ENCODE measurements at places on chromosomes 11 and 22.
A peak's percentile ranks its signal among the peaks of the same experiment; 100 is the strongest.

- peak; percentile 73 for DNase-seq
These were observed 12.2 kb downstream of the BCL9L start for GRCh38 chr11:118913411-118914125.

- DNase-seq = no peak
These were observed 17.0 kb upstream of the DRICH1 start for GRCh38 chr22:23649071-23649501.

- DNase-seq = peak; percentile 75
These were observed 34.3 kb upstream of the CREB3L1 start for GRCh38 chr11:46242952-46243795.

DNA sequence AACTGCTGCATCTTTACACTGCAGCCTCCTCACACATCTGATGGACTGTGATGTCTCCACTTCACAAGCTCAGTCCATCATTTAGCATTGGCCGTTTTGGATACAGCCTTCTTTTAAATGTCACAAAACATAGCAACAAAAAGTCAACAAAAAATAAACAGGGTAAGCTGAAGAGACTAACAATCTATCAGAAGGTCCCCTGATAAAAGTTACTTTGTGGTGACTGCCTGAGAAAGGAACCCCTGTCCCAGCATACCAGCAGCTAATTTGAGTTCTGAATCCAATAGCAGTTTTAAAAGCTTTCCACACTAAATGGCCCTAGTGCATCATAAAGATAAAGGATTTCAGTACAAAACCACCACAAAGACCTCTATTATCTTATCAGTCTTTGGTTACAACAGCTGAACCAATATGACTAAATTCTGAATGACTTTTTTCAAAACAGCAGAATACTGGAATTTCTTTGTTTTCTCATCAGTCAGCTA lies 162.4 kb downstream of the SOX6 start:
- DNase-seq = no peak

DNA sequence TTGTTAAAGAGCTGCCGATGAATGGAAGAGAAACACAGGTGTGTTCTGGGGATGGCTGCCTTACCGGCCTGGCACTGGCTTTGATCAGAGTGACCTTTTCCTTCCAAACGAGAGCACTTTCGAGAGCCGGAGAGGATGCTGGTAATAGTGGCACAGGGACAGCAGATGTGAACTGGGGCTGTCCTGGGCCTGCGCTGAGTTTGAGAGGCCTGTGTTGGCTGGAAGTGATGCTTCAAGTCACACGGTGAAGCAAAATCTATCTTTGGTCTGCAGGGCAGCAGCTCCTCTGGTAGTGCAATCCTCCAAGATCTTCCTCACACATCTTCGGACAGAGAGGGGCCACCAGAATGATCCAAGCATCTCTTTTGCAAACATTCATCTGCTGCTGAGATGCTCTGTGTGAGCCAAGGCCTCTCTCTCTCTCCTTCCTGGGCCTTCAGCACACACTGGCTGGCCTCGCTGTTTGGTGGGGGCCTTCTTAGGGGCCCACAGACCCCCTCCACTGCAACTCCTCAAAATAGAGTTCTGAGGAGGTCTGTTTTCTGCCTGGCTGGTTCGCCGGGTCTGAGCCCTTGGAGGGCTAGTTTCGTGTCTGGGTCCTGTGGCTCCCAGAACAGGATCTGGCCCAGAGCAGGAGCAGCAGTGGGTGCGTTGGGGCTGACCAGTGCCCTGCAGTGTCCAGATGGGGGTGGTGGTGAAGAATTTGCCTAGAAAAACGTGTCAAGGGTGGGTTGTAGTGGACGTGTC lies 6.4 kb downstream of the MPPED1 start:
- no peak for DNase-seq

- DNase-seq = no peak
These were observed 197.1 kb downstream of the FAM76B start for GRCh38 chr11:95592471-95592870.

DNA sequence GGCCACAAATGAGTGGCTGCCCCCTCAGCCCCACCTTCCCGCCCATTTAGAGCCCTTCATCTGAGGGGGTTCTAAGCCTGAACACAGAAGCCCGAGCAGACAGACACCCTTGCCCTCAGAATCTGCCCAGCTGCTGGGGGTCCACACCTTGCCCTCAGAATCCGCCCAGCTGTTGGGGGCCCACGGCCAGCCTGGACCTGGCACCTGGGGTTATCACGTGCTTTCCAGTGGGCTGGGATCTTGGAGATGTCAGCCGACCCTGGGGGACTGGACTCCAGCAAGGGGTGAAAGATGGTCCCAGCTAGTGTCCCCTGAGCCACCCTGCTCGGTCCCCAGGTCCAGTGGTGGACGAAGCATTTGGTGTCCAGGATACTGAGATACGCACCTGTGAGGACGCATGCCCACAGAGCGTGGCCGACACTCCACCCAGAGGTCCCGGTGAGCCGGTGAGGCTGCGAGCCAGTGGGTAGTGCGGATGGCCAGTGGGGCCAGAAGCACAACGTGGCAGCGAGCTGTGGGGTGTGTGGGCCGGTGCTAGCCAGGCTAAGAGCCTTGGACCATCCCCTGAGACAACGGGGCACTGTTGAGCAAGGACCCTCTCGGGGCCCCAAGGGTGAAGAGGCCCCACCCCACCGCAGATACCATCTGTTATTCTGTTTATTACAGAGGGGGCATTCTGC lies 3.1 kb upstream of the CTSD start:
- DNase-seq = no peak

DNA sequence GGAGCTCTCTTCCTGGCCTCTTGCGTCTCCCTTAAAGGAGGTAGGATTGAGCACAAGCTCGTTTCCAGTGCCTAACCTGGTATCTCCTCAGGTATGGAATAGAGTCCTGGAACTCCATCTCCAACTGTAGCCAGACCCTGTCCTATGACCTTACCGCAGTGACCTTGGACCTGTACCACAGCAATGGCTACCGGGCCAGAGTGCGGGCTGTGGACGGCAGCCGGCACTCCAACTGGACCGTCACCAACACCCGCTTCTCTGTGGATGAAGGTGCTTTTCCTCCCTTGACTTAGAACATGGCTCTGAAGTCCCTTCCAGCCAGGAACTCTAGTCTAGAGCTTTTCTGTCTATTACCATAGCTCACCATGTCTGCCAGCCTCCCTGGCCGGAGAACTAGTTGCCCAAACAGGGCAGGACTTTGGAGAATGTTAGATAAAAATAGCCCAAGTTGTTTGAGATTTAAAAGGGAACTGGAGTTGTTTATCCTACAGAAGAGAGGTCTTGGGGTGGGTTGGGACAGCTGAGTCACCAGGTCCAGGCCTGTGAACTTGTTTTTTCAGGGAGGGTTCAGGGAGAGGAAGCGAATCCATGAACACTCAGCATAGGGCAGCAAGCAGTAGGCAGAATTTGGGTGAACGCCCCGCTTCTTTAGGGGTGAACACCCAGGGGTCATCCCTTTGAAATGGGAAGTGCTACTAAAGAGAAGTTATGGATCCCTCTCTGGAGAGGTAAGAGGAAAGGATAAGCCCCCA lies 3.3 kb downstream of the IL10RA start:
- no peak for DNase-seq

DNA sequence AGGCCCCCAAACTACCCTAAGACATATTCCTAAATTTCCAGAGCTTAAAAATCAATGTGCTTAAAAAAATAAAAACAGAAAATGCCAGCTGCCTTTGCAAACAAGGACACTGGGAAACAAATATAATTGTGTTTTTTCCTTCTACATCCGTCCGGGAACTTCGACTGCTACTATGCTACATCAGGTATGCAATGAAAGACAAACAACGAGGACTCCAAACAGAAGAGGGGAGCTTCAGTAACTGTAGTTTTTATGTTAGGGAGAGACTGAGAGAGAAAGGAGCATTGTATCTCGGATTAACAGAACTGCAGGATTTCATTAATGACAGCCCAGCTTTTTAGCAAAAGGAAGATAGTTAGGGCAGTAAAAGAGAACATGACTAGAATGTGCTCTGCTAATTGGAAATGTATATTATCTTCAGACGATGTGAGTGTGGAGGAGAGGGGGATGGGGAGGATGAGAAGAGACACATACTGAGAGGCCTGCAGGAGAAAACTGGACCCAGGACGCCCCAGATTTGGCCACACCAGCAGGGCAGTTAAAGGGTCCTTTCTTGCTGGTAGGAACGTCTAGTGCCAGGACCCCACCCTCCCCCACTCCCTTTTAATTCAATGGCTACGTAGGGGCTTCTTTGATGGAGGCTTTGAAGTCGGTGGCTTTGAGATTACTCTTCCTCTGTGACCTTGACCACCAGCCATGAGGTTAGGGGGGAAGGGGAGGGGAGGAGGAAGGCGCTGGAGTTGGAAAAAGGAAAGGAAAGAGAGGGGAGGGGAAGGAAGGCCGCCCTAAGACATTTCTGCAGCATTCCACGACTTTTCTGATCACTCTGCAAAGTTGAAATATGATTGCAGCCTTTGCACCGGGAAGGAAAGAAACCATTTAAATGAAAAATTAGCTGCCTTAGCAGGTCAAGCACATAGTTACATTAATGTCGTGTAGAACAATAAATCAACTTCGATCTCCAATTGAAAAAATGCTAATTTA lies 187.1 kb downstream of the BLID start:
- no peak for DNase-seq

- no peak for DNase-seq
These were observed 80.1 kb downstream of the ADAMTS15 start for GRCh38 chr11:130528298-130529261.

- no peak for DNase-seq
These were observed 455.8 kb downstream of the TMEM135 start for GRCh38 chr11:87493516-87493915.

GRCh38 chr11:105884436-105884835 lies 137.6 kb downstream of the MSANTD4 start:
- DNase-seq = no peak

DNA sequence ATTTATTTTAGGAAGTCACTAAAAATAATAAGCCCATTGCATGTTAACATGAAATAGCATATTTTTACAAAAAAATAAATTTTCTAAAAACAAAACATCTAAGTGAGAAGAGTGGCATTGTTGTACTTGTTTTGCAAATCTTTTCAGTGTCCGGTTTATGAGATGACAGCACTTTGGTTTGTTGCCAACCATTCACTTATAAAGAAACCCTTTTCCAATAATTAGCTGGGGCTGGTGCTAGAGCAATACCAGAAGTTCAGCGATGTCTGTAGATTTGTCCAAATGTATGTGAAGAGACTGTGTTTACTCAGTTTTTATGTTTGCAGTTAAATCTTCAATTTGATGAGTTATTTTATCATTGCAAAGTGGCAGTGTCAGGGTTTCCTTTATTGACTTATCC lies 22.1 kb upstream of the KRTAP5-7 start:
- DNase-seq = no peak

DNA sequence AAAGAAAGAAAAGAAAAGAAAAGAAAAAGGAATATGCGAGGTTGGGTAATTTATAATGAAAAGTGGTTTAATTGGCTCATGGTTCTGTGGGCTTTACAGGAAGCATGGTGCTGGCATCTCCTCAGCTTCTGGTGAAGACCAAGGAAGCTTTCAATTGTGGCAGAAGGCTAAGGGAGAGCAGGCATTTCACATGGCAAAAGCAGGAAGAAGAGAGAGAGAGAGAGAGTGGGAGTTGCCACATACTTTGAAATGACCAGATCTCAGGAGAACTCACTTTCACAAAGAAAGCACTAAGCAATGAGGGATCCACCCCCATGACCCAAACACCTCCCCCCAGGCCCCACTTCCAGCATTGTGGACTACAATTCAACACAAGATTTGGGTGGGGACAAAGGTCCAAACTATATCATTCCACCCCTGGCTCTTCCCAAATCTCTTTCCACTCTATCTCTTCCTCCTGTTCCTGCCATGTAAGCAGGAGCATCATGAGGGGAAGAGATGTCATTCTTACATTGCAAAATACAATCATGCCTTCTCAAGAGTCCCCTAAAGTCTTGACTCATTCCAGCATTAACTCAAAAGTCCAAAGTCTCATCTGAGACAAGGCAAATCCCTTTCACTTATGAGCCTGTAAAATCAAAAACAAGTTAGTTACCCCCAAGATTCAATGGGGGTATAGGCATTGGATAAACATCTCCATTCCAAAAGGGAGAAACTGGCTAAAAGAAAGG lies 38.9 kb downstream of the LINC01488 start:
- no peak for DNase-seq

DNA sequence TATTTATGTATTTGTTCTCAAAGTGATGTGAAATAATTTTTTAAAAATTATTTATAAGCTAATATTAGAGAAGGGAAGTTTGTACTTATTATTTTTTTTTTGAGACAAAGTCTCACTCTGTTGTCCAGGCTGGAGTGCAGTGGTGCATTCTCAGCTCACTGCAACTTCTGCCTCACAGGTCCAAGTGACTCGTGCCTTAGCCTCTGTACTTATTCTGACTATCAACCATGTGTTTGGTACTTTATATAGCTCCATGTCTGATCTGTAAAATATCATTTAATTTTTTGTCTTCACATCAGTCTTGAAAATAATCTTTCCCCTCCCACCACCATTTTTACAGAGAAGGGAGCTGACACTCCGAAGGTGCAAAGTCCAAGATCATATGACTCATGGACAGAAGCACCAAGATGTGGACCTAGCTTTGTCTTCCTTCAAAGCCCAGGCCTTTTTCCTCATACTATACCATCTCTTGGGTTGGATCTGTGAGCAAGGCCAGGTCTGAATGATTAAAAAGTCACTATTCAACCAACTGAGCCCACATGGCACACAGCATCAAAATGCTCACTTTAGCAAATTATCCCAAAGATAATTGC lies 32.4 kb upstream of the EED start:
- DNase-seq = no peak

- no peak for DNase-seq
These were observed 152.8 kb downstream of the TBC1D22A start for GRCh38 chr22:46914916-46915894.

- DNase-seq = no peak
These were observed 188.4 kb upstream of the NAV2 start for GRCh38 chr11:19524171-19524671.

DNA sequence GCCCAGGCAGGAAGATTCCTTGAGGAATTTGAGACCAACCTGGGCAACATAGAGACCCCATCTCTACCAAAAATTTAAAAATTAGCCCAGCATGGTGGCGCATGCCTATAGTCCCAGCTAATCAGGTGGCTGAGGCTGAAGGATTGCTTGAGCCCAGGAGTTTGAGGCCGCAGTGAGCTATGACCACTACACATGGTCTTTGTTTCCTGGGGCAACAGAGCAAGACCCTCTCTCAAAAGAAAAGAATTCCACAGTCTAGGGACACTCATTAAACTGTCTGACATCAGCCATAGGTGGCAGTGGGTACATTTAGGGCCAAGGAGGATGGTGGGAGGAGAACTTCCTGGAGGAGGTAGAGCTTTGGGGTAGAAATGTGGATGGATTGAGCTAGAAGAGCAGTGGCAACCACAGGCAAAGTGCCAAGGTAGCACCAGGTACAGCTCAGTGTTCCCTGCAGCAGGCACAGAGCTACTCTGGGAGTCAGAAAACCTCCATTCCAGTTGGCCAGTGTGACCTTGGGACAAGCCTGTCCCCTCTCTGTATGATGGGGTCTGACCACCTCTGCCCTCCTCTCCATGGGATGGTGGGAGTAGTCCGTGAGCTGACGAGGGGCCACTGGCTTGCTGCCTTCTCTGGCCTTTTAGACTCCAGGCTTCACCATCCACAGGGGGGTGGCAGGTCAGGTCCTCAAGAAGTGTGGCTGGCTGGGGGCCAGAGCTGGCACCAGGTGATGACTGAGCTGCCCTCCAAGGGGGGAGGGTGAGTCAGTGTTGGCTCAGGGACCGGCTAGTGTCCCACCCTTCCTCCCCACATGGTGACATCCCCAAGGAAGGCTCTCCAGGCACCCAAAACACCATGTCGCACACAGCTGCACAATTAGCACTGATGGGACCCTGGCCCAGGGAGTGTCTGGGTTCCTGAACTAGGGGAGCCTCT lies 3.7 kb upstream of the CLCF1 start:
- no peak for DNase-seq
